Eye (tissue), 1 donor: ENCODE measurements at places on chromosomes 13 and 19.

DNA sequence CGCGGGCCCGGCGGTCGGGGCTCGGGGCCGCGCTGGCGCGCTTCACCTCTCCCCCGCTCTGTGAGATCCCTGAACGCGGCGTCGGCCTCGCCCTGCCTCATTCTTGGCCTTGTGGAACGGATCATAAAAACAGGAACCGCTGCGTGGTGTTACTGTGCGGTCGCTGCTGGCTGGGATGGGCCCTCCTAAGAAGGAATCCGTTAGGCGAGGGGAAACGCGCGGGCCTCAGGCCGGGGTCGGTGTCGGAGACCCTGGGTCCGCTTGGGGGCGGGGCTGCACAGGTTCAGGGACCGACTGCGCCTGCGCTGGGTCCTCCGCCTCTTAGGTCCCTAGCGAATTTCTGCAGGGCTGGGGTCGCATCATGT is 381 bp downstream of the CKAP2 start:
- peak; percentile 97 for DNase-seq

DNA sequence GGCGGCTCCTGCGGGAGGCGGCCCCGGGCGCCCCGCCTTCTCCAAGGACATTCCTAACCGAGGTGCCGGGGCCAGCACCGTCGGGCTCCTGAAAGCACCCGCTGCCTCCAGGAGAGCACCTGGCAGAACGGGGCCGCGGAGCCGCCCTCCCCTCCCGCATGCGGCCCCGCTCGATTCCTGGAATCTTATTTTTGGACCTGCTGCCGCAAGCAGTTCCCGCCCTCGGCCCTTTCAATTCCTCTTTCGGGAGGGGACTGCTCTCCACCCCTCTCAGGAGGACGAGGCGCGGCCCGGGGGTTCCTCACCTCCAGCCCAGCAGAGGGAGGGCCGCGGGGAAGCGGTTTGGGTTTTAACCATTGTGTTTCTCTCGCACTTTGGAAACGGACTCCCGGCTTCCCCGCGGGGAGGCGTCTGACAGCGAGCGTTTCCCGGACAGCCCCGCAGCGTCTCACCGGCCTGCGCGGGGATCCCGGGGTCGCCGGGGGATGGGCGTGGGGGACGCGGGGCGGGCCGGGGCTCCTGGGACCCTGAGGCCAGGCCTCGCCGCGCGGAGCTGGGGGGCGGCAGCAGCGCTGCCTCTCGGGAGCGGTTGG is 849 bp downstream of the GAS6 start:
- peak; percentile 66 for DNase-seq

- DNase-seq: no peak
Measured at GRCh38 chr19:33488826-33489225, 32.8 kb downstream of the PEPD start.

- no peak for DNase-seq
Measured at GRCh38 chr13:77358001-77358400, 31.1 kb upstream of the MYCBP2 start.

DNA sequence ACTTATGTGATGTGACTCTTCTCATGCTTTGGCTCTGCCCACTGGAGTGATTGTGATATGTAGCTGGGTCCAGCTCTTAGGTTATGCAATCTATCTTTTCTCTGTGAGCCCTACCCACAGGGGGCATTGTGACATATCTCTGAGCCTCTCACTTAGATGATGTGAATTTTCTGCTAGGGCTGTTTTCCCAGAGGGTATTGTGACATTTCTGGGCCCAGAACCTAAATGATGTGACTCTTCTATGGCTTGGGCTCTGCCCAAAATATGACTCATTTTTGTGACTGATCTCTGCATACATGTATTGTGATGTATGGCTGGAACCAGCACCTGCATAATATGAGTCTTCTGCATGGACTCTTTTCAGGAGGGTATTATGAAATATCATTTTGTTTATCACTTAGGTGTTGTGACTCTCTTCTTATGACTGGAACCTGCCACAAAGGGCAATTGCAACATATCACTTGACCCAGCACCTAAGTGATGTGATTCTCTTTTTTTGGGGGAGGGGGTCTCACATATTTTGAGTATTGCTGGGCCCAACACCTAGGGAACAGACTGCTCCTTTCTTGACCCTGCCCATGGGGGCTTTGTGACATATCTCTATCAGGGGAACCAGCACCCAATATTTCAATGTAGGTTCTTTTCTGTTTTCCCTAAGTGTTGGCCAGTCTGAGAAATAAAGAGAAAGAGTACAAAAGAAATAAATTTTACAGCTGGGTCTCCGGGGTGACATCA is 12.1 kb upstream of the ZNF254 start:
- DNase-seq: no peak

DNA sequence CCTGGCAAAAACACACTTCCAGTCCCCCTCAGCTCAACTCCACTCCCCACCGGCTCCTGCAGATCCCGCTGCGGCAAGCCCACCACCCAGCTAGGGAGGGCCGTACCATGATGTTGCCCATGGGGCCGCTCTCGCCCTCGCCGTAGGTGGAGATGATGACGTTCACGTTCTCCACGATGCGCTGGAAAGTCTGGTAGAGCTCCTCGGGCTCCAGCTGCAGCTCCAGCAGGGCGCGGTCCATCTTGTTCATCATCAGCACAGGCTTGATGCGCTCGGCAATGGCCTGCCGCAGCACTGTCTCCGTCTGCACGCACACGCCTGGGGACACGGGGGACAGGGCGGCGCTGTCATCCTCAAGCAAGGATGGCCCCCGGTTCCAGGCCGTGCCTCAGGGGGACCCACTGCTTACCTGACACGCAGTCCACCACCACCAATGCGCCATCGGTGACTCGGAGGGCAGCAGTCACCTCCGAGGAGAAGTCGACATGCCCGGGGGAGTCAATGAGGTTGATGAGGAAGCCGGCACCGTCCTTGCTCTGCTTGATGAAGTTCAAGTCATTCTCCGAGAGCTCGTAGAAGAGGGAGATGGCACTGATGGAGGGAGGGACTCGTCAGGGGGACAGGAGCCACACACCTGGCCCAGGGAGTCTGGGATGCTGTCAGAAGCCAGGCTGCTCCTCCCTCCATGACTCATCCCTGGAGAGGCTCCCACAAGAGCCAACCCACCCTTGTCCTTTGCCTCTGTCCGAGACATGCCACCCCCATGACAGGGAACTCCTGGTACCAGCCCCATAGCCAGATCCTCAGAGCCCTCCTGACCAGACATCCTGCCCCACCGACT is 2.3 kb downstream of the EEF2 start:
- DNase-seq: no peak

DNA sequence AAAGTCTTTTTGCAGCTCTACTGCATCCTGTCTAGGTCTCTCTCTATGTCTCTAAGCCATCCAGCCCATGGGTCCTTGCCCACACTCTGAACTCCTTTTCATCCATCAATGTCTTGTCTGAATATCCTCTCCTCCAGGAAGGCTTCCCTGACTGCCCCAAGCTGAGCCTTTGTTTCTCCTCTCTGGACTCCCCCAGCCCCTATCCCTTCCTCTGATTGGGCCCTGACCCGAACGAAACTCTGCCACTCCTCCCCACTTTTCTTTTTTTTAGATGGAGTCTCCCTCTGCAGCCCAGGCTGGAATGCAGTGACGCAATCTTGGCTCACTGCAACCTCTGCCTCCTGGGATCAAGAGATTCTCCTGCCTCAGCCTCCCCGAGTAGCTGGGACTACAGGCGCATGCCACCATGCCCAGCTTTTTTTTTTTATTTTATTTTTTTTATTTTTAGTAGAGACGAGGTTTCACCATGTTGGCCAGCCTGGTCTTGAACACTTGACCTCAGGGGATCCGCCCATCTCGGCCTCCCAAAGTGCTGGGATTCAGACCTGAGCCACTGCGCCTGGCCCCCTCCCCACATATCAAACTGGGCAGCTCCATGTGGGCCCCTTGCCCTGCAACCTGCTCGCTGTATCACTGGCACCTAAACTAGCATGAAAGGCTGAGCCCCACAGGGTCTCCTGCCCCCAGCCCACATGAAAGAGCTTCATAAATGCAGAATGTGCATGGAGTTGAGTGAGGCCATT is 870 bp upstream of the UNC13A start:
- DNase-seq: no peak

DNA sequence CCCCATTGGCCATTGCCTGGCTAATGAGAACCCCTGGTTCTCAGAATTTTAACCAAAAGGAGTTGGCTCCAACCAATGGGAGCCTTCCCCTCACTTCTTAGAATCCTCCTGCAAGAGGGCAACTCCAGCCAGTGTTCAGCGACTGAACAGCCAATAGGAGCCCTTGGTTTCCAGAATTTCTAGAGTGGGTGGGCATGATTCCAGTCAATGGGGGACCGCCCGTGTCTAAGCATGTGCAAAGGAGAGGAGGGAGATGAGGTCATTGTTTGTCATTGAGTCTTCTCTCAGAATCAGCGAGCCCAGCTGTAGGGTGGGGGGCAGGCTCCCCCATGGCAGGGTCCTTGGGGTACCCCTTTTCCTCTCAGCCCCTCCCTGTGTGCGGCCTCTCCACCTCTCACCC is 9.5 kb upstream of the SWSAP1 start:
- DNase-seq: no peak

DNA sequence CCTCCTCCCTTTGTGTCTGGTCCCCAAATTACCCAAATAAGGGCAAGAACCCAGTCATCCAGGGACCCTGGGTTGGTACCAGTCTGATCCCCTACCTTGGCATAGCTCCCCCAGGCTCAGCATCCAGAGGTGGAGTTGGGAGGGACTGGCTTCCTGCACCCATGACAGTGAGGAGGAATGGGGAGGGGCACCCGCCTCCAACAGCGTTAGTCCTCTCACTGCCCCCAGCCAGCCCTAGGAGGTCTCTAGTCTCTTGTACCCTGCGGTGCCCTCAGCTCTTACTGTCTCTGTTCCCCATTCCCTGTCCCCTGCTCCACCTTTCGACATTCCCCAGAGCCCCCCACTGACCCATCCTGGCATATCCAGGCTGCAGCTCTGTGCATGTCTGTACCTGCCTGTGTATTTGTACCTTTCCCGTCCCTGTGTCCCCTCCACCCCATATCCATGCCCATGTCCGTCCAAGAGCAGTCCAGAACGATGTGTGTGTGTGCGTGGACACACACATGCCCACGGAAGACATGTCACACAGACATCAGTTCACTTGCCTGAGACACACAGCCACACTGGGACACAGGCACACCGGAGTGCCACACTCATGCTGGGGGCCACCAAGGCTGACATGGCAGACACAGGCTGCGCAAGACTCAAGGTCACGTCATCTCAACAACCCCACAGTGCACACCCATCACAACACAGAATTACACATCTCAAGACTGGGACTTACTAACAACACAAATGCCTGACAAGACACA is 17.8 kb downstream of the ERFL start:
- DNase-seq: peak; percentile 2

DNA sequence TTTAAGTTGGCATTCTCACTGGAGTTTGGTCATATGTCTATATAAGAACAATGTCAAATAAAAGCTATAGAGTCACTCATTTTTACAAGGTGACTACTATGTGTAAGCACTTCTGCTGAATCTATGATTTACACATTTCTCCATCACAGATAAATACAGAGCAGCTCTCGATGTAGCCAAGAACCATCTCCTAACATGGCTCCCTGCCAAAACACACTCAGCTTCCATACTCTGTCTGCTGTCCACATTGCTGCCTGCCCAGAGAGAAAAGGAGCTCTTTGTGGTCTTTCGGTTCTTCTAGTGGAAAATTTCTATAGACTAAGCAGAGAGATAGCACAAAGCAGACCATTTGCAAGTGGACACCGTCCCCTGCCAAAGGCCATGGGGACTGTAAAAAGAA is 190.9 kb upstream of the KLF12 start:
- DNase-seq: peak; percentile 73

GRCh38 chr19:30784850-30785457 is 412.8 kb downstream of the ZNF536 start:
- DNase-seq: peak; percentile 34

- no peak for DNase-seq
Measured at GRCh38 chr13:49418206-49418605, 25.7 kb downstream of the CAB39L start.

GRCh38 chr19:22427547-22427946 is 5.4 kb upstream of the ZNF98 start:
- peak; percentile 21 for DNase-seq

- DNase-seq: peak; percentile 9
Measured at GRCh38 chr19:50419022-50419579, 363 bp downstream of the SPIB start.
